ENCODE measurements at places on chromosomes 11 and 22. TPM values are rescaled to one million over a fixed set of nuclear protein-coding genes. Genes with fewer than 3 reads are reported as not detected.

DNA sequence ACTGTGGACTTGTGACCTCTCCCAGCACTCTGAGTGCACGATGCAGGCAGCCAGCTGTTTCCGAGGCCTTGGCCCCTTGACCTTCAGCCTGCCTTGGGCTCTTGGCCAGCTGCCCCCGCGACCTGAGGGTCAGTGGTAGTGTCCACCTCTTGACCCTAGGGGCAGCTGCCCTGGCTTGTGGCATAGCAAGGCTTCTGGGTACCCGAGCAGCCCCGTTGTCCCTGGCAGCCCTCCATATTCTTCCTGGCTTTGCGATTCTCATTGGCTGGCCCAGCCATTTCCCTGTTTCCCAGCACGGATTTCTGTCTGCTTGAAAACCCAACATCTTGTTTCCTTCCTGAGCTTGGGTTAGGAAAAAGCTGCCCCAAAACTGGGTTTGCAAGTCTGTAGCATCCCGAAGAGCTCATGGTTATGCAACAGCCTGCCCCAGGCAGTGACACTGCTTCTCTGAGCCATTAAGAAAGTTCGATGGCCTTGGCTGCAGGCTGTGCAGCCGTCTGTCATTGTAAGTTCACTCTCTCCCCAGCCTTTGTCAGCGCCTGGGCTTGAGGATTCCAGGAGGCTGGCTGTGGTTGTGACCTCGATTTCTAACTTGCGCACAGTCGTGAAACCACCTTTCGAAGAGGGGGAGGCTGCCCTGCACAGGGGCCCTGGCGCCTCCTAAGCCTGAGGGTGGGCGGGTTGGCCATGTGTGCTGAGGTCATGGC lies 48.8 kb downstream of the FBLN1 start:
- H3K27me3 ChIP-seq = no peaks in the 10 kb centered on the region
- H3K4me3 ChIP-seq = no peak overlapping the region
- H3K36me3 ChIP-seq = peaks cover 20% of the 10 kb centered on the region
- H3K4me1 ChIP-seq = peaks cover 65% of the 10 kb centered on the region
- DNase-seq = no peak
- peak overlapping the region; percentile 91 for H3K27ac ChIP-seq

DNA sequence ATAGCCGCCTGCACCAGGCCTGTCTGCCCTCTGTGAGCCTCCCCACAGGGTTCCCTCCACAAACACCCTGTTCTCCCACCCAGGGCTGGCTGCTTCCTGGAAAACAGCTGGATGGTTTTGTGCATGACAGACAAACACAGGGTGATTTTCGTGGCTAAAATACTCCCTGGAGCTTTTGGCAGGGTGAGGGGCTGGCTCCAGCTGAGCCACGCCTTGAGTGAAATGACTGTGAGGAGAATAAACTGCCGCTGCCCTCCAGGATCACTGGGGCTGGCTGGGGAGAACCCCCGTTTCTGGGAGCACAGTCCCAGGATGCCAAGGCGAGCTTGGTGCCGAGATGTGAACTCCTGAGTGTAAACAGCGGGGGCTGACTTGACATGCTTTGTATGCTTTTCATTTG lies 20.3 kb upstream of the PPP6R3 start:
- DNase-seq = no peak
- H3K27ac ChIP-seq = no peak overlapping the region
- no peak overlapping the region for H3K4me3 ChIP-seq
- no peaks in the 10 kb centered on the region for H3K27me3 ChIP-seq
- peaks cover 60% of the 10 kb centered on the region for H3K36me3 ChIP-seq

DNA sequence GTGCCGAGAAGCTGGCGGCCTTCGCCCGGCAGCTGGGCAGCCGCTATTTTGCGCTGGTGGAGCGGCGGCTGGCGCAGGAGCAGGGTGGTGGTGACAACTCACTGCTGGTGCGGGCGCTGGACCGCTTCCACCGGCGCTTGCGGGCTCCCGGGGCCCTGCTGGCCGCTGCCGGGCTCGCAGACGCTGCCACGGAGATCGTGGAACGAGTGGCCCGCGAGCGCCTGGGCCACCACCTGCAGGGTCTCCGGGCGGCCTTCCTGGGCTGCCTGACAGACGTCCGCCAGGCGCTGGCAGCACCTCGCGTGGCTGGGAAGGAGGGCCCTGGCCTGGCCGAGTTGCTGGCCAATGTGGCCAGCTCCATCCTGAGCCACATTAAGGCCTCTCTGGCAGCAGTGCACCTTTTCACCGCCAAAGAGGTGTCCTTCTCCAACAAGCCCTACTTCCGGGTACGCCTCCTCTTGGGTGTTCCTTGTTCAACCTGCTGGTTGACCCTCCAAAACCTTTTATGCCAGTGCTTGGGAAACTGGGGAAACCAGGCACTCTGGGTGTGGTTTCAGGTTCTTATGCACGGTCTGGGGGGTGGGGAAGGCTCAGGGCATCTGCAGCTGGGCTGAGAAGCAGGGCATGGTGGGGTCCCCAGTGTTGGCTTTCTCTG lies 3.1 kb upstream of the TM7SF2 start:
- peaks cover 26% of the 10 kb centered on the region for H3K36me3 ChIP-seq
- H3K4me1 ChIP-seq = peaks cover 58% of the 10 kb centered on the region
- no peaks in the 10 kb centered on the region for H3K27me3 ChIP-seq

OR51B5 gene
- not detected for total RNA-seq

GRCh38 chr11:121418625-121419114 lies 33.4 kb upstream of the SORL1 start:
- no peak overlapping the region for H3K4me3 ChIP-seq
- H3K27me3 ChIP-seq = no peaks in the 10 kb centered on the region
- H3K36me3 ChIP-seq = no peaks in the 10 kb centered on the region
- H3K4me1 ChIP-seq = peaks cover 41% of the 10 kb centered on the region
- no peak for DNase-seq
